ENCODE measurements at places on chromosomes 3 and 15.

DNA sequence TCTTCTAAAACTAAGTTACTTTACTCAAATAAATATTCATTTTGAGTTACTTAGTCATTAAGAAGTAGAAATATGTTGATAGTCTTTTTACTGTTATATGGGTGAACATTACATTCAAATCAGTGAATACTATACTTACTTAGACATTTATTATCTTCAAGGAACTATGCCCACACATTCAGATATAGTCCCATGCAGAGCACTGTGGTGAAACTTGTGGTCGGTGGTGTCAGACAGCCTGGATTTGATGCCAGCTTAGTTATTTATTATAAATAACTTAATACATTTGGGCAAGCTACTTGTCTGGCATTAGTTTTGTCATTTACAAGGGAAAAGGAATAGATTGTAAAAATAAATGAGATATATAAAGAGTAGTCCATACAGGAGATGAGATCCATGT, 149.5 kb downstream of the RAP2B start:
- DNase-seq: no peak

- DNase-seq: no peak
Measured at GRCh38 chr3:98759629-98760028, 3.5 kb upstream of the ST3GAL6 start.

GRCh38 chr3:194255252-194256039, 95.7 kb downstream of the CPN2 start:
- no peak for DNase-seq

- DNase-seq: no peak
Measured at GRCh38 chr15:57962887-57963286, 102.6 kb downstream of the ALDH1A2 start.

DNA sequence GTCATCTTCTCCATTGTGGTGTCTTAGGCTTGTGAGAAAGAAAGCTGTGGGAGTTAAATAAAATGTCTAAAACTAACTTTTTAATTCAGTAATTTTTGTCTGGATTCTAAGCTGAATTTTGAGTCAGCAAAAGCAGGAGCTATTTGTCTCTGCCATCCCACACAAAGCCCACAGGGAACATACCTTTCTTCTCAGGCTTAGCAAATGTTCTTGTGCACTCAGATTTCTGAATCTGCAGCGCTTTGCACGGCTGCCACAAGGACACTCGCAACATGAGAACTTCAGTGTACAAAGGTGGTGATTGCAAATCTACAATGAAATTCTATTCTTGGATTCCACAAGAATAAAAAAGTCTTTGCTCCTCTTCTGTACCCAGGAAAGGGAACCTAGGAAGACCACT, 88.2 kb upstream of the RNF7 start:
- no peak for DNase-seq

DNA sequence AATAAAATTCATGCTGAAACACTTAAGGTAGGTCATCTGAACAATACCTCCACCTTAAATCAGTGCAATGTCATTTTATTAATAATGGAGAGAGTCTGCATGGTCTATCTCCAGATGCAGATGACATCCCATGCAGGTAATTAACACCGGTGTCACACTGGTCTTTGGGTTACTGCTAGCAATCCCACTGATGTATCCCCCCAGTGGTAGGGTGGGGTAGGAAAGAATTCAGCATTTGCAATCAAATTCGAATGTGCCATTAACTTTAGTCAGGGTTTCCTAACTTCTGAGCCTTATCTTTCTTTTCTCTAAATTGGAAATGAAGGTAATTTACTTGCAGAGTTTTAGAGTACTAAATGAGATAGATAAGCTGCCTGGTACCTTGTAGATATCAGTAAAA, 44.4 kb downstream of the KIF15 start:
- no peak for DNase-seq

- no peak for DNase-seq
Measured at GRCh38 chr15:100914876-100915275, 4.3 kb upstream of the LRRK1 start.

GRCh38 chr3:109109574-109109973, 8.4 kb downstream of the MORC1 start:
- DNase-seq: no peak
